IgD-negative memory B cell (primary cell): ENCODE measurements at places on chromosomes 7 and 10. TPM values are rescaled to one million over a fixed set of nuclear protein-coding genes. Genes with fewer than 3 reads are reported as not detected.

IKZF1 gene
- polyA plus RNA-seq: 213 TPM

PIP4K2A gene
- polyA plus RNA-seq: 43.2 TPM

C7orf25 gene
- 3.1 TPM for polyA plus RNA-seq

DKK1 gene
- polyA plus RNA-seq: not detected

ITGB8 gene
- polyA plus RNA-seq: not detected

INHBA gene
- polyA plus RNA-seq: not detected
